ENCODE measurements at places on chromosomes 4 and X.
A peak's percentile ranks its signal among the peaks of the same experiment; 100 is the strongest.

- DNase-seq = no peak
Observed at GRCh38 chr4:185352741-185353140, 43.0 kb downstream of the LRP2BP start.

DNA sequence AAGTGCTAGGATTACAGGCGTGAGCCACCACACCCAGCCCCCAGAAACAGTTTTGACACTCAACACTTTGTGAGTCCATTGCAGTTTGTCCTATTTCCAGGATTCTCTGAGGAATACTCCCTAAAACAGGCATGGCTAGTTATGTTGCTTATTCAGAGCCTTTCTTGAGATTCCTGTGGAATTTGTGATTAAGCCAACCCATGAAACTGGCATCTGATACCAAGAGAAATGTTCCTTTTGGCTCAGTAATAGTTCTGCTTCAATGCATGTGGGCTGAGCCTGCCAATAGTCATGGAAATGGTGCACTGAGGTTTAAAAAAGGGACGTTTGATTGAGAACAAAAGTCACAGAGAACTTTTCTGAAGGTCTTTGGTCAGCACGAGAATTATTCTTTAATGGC lies 241.7 kb downstream of the PPP1R2C start:
- no peak for DNase-seq

GRCh38 chr4:43112139-43112538 lies 219.6 kb downstream of the GRXCR1 start:
- no peak for DNase-seq

DNA sequence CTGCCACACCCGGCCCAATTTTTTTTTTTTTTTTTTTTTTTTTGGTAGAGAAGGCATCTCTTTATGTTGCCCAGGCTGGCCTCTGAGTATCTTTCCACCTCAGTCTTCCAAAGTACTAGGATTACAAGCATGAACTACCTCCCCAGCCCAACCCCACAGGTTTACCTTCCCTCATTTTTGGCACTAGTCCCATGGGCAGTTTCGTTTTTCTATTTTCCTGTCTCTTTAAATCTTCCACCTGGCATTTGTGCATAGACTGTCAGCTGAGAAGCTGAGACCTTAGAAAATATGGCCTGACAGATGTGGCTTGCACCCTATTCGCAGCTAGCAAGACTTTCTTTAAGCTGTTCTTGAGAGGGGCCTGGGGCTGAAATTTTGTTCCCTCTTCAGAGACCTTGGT lies 27.9 kb downstream of the TNIP2 start:
- no peak for DNase-seq

- no peak for DNase-seq
Observed at GRCh38 chr4:38620065-38620464, 43.9 kb upstream of the KLF3 start.

GRCh38 chr4:106854569-106855351 lies 181.4 kb downstream of the DKK2 start:
- no peak for DNase-seq

- DNase-seq = no peak
Observed at GRCh38 chr4:136012220-136012619, 1520.1 kb downstream of the PCDH18 start.

GRCh38 chrX:39960219-39960618 lies 137.5 kb downstream of the BCOR start:
- DNase-seq = no peak

DNA sequence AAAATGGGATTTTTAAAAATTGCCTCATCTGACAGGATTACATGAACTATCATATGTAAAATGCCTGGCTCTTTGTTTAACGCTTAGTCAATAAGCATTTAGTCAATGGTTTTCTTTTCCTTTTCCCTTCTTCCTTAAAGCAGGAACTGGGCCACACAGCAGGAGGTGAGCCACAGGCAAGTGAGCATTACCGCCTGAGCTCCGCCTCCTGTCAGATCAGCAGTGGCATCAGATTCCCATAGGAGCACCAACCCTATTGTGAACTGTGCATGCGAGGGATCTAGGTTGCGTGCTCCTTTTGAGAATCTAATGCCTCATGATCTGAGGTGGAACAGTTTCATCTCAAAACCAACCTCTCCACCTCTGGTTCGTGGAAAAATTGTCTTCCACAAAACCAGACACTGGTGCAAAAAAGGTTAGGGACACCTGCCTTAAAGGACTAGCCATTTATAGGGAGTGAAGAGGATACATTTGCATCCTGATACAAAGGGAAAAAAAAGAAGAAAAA lies 306.1 kb downstream of the FBXW7 start:
- no peak for DNase-seq

GRCh38 chr4:85773372-85773771 lies 298.4 kb downstream of the ARHGAP24 start:
- no peak for DNase-seq

DNA sequence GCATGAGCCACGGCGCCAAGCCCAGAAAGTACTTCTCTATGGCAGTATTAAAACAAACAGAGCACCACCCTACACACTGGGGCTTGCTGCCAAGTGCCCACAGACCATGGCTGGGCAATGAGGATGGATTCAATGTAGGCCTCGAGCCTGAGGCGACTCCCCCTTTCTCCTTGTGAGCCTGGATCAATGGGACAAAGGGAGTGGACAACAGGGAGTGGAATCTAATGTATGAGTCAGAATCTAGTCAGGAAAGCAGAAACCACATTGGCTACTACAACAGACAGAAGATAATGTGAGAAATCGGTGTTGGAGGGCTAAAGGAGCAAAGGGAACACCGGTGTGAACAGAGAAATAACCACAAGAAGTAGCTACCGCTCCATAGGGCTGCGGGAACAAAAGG lies 37.7 kb upstream of the OCIAD2 start:
- DNase-seq = peak; percentile 37

DNA sequence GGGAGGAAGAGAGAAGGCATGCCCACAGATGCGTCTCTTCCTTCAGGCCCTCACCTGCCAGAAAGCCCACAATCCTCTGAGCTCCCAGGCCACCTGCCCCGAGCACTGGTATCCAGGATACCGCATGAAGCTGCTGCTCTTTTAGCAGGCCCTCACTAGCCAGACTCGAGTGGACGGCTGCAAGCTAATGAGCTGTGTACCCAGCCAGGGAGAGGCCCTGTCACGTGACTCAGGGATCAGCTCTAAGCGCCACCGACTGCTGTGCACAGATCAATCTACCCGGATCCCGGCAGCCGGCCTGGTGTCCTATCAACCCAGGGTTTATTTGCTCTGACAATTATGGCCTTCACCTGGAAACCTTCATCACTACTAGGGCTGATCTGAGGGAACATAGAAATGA lies 39.0 kb downstream of the BCOR start:
- DNase-seq = no peak

DNA sequence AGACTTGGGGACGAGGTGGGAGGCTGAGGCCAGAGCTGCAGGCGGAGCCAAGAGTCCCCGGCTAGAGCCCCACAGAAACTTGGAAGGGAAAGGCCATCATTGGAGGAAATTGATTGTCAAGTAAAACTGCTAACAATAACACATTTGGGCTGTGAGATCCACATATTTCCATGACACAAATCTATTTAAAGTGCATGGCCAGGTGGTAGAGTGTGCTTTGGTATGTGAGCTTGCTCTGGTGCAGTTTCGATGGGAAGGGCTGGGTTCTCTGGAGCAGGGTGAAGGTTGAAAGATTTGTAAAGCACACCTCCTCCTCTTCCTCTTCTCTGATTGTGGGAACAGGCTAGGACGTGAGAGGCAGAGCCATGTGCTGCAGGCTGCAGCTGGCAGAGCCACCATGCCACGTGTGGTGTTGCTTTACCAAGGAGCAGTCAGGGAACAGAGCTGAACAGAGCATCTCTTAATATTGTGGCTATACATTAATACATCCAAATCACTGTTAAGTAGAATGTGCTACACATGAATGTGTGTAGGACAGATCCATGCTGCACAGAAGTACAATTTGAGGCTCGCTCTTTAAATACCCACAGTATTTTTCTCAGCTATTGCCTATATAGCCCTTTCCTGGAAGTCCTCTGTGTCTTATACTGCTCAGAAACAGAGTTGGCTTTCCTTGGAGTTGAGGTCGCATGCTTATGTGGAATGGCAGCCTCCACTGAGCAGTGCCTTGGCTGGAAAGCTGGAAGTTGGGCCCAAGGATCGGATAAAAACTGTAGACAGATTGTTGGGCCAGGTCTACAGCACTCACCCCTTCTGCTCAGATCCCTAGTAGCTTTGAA lies 37.7 kb downstream of the FHDC1 start:
- DNase-seq = no peak

DNA sequence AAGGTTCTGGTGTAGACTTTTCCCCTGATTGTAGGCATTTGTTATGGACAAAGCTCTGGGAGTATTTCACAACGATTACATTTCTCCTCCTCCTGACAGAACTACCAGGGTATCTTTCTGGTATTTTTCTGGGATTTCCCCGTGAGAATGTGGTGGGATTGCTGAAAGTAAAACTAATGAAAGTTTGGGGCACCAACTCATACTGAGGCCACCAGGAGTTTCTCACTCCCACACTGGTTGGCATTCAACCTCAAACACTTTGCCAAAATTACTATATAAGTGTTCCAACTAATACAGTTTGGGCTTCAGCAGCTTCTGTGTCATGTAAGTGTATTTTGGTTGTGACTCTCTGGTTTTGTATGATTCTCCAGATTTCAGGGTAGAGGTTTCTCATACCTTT lies 855.1 kb downstream of the GLUD2 start:
- DNase-seq = peak; percentile 10

GRCh38 chr4:145531859-145532258 lies 50.2 kb downstream of the SMAD1 start:
- DNase-seq = no peak

GRCh38 chrX:15511563-15511962 lies 11.0 kb downstream of the BMX start:
- DNase-seq = peak; percentile 36

GRCh38 chr4:168881781-168882420 lies 128.2 kb downstream of the CBR4 start:
- DNase-seq = no peak

GRCh38 chr4:121255986-121256750 lies 92.0 kb upstream of the TNIP3 start:
- DNase-seq = peak; percentile 96

DNA sequence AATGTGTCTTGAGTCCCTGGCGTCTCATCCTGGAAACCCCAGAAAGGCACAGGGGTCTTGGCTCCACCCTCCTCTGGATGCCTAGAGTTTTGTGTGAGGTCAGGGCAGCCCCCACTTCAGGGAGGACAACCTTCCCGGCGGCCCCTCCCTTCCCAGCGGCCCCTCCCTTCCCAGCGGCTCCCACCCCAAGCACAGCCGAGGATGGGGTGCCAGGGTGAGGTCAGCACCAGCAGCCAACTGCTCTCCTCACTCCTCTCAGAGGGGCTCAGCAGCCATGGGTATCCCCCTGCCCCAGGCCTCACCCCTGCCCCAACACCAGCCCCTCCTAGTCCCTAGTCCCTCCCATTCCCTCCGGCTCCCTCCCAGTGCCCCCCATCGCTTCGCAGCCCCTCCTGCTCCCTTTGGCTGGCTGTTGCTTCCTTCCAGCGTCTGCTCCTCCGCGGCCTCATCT lies 17.4 kb downstream of the DGKQ start:
- DNase-seq = no peak

DNA sequence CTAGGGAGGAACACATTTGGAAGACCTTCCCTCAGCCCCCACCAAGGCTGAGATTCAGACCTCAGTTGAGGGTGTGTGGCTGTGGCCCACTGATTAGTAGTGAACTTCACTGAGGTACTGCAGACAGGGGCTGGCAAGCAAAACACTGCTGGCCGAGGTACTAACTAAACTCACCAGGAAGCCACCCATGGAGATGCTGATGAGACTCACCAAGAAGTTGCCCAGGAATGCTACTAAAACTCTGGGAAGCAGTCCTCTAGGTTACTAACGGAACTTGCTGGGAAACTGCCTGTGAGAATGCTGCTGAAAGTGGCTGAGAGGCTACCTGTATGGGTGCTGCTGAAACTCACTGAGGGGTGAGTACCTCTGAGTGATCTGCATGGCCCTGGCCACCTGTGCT lies 372.4 kb upstream of the RPS6KA3 start:
- DNase-seq = no peak

DNA sequence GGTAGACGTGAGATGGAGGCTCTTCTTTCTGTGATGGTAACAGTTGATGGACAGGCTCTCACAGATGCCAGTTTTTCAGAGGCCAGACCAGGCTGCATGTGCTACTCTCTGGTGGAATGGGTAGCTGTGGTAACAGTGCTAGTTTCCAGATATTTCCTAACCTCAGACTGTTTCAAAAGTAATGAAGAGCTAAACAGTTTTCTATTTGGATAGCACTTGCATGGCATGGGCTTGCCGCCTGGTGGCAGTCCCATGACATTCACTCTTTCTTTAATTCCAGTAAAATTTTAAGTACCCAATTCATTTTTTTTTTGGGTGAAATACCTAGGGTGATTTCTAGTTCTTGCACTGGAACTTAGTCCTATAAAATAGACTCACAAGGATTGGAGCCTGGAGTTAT lies 220.2 kb upstream of the MAD2L1 start:
- DNase-seq = no peak

DNA sequence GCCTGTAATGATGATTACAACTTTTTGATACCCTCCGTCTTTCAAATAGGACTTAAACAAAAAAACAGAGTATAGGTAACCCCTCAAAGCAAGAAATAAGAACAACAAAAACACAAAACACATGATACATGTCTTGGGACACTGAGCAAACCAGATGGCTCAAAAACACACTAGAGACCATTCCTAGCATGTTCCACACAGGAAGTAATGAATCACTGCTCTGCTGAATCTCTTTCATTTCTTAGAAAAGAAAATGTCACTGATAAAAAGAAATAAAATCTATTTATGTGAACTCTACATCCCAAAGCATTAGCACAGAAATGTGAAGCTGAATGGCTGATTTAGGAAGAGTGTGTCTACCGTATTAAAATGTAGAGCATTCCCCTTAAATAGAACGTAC lies 134.5 kb upstream of the IL15 start:
- peak; percentile 69 for DNase-seq

DNA sequence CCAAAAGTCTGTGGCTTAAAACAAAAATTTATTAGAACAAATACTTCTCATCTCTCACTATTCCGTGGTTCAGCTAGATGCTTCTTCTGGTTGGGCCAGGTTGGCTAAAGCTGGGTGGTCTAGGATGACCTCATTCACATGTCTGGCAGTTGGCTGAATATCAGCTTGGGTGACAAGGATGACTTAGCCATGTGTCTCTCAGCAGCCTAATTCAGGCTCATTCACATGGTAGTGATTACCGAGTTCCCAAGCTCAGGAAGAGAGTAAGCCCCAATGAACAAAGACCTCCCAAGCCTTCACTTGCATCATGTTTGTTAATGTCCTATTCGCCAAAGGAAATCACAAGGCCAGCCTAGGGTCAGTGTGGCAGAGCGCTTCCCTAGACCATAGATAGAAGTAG lies 119.4 kb downstream of the FANCB start:
- no peak for DNase-seq

- no peak for DNase-seq
Observed at GRCh38 chrX:134443461-134443860, 16.5 kb upstream of the HPRT1 start.

Measured in fibroblast of pulmonary artery (primary cell).